NT2/D1 (cell line): ENCODE measurements at places on chromosomes 2 and 18.

DNA sequence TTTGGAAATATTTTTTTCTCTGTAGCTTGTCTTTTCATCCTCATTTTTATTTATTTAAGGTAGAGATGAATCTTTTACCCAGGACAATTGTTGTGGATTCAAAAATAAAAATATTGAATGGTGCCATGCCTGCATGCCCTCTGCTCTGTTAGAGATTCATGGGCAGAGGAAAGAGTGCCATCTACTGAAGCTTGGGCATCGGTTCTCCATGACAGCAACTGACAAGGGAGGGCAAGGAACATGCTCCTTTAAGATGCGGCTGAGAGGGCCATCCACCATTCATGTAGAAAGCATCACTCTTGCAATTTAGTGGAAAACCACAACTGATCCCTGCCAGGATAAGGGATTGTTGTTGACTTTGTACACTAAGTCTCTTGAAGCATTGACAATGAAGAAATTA is 79.9 kb downstream of the PARD3B start:
- no peak for DNase-seq

DNA sequence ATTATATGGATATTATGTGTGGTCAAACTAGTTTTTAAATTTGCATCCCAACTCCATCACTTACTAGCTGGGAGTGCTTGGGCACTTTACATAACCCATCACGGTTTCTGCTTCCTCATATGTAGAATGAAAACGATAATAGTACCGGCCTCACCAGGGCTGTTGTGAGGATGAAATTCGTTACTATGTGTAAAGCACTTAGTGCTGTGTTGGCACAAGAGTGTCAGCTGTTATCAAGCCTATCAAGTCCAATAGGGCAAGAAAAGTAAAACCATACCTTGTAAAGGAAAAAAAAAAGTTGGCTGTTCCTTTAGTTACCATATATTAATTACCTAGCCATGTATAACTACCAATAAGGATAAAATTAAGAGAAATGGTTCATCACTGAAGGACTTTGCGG is 65.4 kb downstream of the TET3 start:
- no peak for DNase-seq

DNA sequence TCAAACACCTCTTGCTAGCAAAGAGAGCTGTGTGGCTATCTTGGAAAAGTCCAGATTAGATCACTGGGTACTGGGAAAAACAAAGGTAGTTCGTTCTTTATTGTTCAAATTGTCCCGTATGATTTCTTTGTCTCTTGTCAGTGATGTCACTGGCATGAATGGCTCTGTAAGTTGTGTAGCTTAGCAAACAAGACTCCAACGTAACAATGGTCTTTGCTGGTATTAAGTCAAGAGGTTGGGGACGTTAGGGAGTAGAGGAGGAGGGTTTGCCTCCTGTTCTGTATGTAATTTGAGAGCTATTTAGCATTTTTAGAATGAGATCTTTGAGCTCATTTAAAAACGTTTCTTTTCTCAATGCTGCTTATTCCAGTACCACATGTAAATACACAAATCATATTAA is 216.5 kb upstream of the SP5 start:
- no peak for DNase-seq

DNA sequence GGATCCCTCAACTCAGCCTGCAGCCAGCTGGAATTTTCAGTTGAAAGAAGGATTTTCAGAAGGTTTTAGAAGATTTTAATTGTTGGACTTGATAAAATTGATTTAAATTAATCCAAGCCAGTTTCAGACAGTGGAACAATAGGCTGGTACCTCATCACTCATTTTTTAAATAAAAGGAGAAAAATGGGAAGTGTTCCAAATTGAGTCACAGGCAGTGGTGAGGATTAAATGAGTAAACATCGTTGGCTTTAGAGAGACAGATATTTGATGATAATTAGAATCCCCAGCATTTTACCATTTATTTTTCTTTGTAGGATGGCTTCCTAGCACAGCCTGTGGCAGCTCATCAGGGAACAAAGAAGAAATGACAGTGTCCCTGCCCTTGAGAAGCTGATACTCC is 7.4 kb downstream of the CXCR4 start:
- DNase-seq = no peak

DNA sequence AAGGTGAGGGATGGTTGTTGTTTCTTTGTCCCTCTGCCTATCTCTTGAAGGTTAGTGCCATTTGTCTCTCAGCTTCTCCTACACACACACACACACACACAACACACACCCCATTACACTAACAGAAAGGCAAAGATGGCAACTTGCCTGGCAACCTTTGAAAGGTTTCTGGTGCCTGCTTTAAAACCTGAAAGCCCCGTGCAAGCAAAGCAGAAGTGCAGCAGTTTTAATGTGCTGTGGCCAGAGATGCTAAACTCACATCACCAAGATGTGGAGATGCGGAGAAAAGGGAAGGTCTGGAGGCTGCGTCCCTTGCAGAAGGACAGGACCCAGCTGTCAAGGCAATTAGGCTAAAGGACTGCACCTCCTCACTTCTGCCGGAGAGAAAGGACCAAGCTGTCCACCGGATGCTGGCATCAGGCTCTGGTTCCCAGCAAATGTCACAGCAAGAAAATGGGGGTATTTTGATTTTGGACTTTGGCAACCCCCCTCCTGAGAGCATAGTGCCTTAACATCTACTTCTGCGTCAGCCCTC is 196.4 kb downstream of the ARL4C start:
- no peak for DNase-seq

DNA sequence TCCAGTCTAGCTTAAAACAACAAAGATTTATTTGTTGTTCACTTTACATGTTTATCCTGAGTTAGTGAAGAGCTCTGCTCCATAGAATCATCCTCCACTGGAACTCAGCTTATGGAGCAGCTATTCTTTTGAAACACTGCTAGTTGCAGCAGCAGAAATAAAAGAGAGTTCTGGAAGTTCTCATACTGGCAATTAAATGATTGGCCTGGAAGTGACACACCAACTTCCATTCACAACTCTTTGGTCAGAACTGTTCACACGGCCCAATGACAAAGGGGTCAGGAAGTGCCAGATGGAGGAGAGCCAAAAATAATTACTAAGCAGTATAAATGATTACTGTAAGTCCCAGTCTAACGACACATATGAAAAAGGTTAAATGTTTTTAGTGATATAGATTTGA is 39.1 kb downstream of the FBXO11 start:
- no peak for DNase-seq

DNA sequence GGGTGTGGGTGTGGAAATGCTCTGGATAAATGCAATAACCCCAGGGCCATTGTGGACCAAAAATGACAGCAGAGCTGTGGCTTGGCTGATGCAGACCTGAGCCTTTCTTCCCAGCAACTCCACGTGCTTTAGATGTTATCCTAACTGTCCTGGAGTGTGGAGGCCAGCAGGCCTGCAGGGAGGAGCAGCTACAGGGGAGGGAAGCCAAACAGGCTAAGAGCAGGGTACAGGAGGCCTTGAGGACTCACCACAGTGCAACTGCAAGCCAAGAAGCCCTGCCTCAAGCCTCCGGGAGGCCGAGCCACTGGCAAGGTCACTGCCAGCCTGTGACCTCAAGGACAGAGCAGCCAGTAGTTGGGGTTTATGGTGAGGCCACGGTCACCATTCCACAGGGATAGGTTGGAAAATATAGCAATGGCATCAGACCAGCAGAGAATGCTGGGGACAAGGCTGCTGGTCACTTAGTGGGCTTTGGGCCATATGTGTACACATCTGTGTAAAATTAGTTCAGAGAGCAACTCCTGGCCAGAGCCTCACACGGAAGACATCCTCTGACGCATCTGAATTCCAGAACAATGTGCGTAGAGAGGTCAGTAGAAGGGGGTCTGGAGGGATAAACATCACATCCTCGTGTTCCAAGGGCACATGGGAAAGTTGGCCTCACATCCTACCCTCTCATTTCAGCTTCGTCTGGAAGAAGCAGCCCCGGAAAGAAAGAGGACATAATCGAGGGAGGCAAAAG is 76.2 kb upstream of the UPP2 start:
- DNase-seq = no peak

DNA sequence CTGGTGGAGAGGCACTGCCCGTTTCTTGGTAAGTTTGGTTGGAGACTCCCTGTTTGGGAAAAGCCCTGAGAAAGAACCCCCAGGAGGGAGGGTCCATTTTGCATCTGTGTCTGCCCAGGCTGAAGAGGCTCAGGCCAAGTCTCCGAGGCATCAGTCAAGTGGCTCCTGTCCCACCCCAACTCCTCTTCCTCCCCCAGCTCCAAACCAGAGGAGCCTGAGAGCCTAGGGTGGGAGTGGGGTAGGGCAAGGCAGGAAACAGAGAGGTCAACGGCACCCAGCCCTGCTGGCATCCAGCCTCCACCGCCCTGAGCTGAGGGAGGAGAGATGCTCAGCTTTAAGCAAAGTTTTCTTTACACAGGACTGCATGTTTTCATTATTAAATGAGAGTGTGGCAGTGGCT is 38.2 kb downstream of the CYP27C1 start:
- no peak for DNase-seq

DNA sequence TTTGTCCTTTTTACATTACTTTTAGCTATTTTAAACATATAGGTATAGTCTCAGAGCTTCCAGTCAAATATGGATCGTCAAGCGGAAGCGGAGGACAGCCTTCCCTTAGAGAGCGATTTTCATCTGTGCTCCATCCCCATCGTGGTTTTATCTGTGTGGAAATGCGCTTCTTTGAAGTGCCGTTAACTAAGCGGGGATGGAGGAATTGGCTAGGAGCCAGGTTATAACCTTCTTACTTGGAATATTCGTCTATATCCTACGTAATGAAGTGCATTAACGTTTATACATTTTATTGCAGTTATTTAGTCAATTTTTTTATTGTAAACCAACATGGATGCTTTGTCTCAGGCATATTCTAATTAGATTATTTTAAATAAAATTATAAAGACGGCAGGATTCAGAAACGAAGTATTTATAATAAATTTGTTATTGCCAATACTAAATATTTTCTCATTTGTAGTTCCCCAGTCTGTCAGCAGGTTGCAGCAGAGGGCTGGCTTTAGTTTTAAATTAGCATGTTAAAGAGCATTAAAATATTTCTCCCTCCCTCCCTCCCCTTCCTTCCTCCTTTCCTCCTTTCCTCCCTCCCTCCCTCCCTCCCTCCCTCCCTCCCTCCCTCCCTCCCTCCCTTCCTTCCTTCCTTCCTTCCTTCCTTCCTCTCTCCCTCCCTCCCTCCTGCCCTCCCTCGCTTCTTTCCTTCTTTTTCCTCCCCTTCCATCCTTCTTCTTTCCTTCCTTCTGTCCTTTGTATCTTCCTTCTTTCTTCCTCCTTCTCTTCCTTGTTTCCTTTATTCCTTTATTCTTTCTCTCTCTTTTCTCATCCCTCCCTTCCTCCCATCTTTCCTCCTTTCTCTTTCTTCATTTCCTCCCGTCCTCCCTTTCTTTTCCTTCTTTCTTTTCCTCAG is 80.6 kb upstream of the DOCK10 start:
- DNase-seq = no peak

DNA sequence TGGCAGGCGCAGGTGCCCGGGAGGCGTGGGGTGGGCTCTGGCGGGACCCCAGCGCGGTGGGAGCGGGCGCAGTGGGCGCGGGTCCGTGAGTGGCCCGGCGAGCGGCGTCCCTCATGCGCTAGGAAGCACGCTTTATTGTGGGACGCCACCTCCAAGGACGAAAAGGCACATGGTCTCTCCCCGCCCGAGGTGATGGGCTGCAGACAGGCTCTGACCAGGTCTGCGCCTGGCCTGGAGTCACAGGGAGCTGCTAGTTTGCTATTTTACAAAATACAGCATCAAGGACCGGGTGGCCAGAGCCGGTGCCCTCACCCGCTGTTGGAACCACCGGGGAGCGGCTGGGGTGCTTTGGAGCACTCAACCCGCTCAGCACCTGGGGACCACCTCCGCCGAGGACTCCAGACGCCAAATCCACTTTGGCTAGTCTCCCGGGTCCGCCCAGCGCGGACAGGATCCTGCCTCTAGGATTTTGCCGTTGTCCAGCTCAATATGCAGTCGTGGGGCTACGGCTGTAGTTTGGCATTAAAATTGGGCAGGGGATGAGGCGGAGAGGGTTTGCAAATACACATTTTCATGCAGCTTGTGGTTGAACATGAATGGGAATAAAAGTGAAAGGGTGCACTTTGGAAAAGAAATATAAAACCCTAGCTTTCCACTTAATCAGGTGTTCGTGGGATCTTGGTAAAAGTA is 65.4 kb downstream of the LRRFIP1 start:
- no peak for DNase-seq

DNA sequence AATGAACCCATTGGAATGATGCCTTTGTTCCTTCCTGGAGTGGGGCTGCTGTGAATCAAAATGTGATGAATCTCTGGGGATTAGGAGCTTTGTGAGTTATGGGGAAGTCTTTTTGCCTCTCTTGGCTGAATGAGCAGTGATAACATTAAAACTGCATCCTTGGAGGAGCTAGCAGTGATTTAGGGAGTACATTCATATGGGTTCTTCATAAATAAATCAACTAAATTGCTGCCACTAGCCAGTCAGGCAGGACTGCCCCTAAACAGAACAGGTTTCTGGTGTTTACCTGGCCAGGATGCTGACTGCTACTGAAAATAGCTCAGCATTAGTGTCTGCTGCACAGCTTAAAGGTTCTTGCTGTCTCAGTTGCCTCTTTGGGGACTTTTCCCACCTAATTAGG is 244.5 kb upstream of the MEX3C start:
- DNase-seq = no peak

DNA sequence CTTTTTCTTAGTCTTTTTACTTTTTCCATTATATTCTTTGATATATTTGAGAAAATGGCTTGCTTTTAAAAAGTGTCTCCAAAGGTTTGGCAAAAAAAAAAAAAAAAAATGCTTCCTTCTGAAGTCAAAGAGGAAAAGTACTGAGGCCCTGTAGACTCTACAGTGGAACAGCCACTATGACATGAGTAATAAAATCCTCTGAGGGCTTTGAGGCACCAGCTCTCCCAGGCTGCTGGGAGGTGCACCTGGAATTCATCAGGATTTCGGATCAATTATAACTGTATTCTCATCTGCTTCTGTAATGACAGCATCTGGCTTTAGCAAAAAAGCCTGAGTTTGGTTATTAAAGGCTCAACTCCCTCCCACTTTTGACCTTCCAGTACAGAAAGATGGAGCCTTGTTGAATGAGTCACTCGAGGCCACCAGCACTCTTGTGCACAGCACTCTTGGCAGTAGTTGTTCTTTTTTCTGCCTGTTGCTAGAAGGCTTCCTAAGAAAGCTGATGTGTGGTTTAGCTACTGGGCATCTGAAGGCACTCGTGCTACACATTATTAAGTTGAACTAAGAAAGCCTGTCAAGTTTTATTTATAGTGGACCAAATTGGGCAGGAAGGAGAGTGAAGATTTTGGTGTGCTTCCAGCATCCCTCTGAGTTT is 131.3 kb downstream of the PRPF40A start:
- no peak for DNase-seq

GRCh38 chr2:147094077-147094476 is 750.8 kb upstream of the ACVR2A start:
- peak; percentile 33 for DNase-seq
